ENCODE measurements at places on chromosomes 11 and 22.

GRCh38 chr11:97259884-97260283, 870.1 kb downstream of the JRKL start:
- no peak for DNase-seq

DNA sequence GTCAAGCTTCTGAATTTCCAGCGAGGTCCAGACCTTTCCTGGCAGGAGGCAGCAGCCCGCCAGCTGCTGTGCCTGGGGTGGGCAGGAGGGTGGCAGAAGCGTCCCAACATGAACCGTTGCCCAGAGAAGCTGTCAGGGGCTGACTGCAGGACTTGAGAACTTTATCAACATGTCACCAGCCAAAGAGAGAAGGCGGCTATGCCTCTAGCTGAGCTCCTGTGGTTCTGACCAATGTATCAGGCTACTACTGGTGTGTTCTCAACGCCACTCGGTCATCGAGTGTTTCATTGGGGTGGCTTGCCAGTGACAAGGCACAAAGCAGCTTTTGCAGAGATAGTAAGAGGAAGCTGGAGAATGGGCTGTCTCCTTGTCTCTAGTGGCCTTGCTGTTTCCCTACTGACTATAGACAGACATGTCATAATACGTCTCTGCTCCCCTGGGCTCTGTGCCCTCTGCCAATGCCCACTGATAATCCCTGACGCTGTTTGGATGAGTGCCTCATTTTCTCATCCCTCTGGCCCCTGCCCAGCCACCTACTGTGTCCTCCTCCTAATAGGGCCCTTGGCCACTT, 17.6 kb upstream of the ASCC2 start:
- no peak for DNase-seq

- DNase-seq = no peak
Measured at GRCh38 chr11:20618083-20618482, 18.7 kb downstream of the SLC6A5 start.

DNA sequence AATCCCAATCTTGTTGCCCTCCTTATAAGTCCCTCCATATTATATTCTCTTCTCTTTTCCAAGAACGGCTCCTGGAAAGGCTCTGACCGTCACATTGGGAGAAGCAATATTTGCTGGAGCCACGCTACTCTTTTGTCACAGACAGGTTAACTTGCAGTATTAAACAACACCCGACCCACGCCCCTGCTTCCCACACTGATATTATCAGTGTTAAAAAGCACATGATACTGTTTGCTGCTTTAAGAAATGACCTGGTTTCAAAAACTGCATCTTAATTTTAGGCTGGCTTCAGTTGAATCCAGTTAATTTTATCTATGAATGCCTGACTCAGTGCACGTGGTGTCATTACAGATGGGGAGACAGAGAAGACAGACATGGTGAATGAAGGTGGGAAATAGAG, 3.1 kb downstream of the FLI1 start:
- no peak for DNase-seq

- no peak for DNase-seq
Measured at GRCh38 chr11:121489823-121490222, 37.1 kb upstream of the SORL1-AS1 start.

DNA sequence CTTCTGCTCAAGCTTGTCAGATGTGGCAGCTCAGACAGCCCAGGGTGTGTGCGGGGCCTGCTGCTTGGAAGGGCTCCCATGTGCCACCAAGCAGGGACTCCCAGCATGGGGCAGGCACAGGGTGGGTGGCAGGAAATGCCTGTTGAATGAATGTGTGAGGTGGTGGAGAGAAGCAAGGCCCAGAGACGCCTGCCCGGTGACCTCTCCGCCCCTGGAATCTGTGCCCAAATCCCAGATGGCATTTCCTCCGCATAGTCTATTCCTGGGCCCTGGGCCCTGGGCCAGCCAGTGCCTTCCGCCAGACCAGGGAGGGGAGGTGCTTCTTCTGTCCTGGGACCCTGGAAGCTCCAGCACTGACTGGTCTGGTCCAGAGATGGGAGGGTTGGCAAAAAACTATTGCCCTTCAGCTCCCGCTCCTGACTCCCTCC, 3.7 kb downstream of the CST6 start:
- DNase-seq = peak; percentile 87

GRCh38 chr22:45359627-45360026, 49.9 kb downstream of the FAM118A start:
- DNase-seq = no peak

- DNase-seq = no peak
Measured at GRCh38 chr11:117772360-117772759, 24.7 kb downstream of the DSCAML1 start.

DNA sequence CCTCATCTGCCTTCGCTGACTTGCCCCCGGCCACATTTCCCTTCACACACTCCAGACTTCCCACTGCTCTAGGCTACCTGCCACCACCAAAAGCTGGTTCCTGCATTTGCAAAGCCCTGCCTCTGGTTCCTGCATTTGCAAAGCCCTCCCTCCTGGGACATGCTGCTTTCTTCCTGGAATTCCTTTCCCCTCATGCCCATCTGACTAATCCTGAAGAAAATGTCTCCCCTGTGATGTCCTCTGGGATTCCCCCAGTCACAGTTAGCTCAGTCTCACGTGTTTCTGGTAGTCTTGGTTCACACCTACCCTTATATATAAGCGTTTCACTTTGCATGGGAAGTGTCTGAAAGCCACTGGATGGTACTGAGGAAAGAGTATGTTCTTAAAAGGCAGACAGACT, 206.9 kb downstream of the DBX1 start:
- DNase-seq = peak; percentile 33

GRCh38 chr11:2100361-2101170, 38.6 kb downstream of the IGF2 start:
- DNase-seq = no peak

DNA sequence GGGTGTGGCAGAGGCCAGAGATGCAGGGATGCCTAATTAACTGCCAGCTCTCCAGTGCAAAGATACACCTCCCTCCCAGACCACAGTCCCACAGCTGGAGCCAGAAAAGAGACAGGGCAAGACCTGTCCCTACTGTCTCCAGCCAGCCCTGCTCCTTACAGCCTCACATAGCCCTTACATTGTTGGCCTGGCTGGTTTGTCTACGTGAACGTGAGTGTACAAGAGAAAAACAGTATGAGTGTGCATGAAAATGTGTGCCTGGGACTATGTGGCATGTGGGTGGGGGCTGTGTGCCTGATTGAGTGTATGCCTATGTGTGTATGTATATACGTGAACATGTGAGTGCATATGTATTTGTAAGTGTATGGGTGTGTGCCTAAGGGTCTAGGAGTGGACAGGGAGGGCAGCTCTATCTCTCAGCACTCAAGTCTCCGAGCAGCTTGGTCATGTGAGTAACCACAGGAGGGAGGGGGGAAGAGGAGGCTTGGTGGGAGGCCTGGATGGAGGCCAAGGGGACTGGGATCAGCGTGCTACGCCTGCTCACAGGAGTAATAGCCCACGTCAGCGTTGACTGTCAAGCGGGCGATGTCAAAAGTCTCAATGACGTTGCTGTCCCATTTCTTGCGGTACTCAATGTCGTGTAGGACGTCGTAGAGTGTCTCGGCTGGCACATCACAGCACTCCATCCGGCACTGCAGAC, 6.6 kb upstream of the ARAP1 start:
- no peak for DNase-seq

GRCh38 chr11:112608509-112608908, 347.8 kb upstream of the PLET1 start:
- no peak for DNase-seq
